NCI-H2029 treated with DMSO at 0.1 percent for 48 hours (cell line): ENCODE measurements at places on chromosomes 5 and 9.

DNA sequence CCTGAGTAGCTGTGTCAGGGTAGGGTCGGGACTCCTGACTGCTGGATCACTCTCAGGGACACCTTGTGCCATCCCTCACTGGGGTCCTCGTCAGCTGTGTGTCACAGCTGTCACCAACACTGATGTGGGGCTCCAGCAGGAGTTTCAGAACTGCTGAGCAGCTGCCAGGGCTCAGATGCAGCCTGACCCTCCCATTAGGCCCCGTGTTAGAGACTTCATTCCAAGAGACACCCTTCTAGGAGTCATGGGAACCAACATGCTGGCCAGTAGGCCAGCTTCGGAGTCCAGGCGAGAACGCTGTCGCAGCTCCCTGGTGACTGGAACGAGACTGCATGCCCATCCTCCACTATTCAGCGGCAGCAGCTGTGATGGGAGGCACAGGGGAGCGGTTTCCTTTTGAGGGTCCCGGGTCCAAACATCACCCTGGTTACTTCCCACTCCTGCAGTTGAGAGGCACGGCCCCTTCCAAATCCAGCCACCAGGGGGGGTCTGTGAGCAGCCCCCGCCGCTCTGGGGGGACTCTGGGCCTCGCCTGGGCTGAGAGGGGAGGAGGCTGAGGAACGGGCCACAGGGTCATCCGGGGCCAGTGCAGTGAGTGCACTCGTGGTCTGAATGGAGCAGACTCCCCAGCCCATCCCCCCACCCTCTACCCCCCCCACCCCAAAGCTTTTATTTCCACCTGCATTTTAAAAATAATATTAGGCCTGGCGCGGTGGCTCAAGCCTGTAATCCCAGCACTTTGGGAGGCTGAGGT lies 12.6 kb upstream of the TCF7 start:
- DNase-seq: no peak

DNA sequence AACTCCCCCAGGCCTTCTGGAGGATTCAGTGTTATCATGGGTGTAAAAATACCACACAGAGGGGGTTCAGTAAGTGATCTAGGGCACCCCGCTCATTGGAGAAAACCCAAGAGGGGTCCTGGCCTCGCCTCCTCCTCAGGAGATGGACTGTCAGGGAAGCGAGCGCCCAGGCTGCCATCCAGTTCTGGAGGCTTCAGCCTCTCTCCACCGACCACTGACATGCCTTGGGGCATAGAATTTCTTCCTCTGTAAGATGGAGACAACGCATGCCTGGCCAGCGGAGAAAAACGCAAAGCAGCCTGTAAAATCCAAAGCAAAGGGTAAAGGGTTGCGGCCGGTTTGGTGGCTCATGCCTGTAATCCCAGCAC lies 165.4 kb downstream of the COL23A1 start:
- DNase-seq: no peak

DNA sequence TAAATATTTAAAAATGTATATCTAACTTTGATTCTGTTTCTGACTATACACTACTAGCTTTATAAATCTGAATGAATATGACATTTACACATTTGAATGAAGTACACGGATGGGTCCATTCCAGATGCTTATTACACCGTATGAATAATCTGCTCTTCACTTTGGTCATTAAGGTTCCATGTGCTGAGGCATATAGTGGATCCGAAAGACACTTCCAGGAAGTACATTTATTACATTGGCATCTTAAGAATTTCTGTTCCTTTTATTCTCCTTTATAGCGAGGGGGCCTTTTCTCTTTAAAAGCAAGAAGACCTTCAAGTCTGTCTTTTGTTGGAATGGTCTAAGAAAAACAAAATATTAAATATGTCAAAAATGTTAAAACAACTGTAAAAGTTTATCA lies 147.6 kb downstream of the AUH start:
- no peak for DNase-seq

- DNase-seq: no peak
Measured at GRCh38 chr5:75509546-75509945, 1.9 kb downstream of the CERT1 start.

GRCh38 chr9:93248386-93249040 lies 64.6 kb downstream of the WNK2 start:
- no peak for DNase-seq

- DNase-seq: no peak
Measured at GRCh38 chr9:95764533-95765319, 110.8 kb upstream of the ERCC6L2 start.

DNA sequence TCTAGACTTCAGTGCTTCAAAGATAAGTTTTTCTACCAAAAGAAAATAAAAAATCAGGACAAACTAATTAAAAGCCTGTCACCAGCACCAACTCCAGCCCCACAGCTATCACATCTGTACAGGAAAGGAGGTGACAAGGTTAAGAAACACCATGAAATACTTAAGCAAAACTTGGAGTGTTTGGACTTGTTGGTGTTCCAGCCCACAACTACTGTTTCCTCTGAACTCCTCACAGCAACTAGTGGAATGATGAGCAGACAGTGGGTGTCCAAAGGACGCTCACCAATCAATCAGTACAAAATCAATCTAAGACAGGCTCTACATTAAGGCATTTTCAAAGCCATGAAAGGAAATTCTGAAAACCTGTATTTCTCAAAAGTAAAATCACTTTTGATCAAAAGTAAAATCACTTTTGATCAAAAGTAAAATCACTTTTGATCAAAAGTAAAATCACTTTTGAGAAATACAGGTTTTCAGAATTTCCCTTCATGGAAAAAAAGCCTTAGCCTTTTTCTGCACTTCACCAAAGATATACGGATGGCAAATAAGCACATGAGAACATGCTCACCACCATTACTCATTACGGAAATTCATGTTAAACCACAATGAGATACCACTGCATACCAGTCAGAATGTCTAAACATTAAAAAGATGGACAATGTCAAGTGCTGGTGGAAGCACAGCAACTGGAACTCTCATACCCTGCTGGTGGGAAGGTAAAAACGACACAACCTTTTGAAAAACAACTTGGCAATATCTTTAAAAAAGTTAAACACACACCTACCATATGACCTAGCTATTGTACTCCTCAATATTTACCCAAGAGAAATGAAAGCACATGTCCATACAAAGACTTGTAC lies 79.7 kb downstream of the MED27 start:
- no peak for DNase-seq

DNA sequence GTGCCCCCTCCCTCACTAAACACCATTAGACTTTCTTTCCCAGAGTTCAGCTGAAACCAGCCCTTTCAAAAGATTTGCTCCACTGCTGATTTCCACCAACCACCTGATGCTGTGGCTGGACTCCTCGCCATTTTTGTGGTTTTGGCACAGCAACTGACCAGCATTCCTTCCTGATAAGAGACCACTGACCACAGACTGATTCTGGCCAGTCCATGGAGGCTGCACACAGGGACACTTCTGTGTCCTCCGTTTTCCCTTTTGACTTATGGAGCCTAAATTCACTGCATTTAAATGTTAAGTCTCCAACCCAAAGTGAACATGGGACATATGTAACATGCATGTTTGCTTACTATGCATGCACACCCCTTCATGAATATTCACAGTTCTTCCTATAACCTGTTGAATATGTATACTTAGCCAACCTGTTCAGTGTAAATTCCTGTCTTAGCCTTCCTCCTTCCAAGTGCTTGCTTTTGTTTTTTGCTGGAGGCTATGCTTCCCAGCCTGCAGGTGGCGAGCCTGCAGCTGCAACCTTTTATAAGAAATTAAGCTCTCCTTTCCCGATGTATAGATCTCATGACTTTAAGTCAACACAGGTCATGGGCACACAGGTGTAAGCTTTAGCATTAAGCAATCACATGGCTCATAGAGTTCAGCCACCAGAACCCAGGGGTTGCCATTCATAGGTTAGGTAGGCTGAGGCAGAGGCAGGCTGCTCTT lies 78.7 kb downstream of the ACTL7B start:
- no peak for DNase-seq

GRCh38 chr5:31581498-31582099 lies 49.5 kb downstream of the C5orf22 start:
- DNase-seq: no peak

DNA sequence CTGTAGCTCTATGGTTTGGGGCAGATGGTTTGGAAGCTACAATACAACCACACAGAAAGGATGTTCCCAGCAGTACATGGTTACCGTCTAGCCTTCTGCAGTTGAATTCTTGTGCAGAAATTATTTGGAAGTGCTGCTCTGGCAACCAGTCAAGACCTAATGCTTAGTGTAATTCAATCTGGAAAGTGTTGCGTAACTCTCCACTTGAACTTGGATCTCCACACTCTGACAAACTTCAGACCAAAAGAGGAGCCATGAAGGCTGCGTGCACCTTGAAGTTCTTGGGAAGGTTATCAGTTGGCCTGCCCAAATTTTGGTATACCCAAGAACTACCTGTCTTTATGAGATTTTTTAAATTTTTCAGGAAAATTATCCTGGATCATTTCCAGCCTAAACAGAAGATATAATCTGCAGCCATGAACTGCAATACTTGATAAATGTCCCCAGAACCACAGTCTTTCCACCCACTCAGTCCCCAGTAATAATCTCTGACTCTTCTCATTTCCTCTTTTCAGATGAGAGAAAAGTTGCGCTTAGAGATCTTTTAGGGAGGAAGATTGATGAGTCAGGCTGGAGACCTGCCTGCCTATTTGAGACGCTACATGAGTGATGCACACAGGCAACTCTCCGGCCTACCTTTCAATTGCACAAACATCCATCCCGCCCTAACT lies 159.9 kb downstream of the FANCC start:
- DNase-seq: no peak

DNA sequence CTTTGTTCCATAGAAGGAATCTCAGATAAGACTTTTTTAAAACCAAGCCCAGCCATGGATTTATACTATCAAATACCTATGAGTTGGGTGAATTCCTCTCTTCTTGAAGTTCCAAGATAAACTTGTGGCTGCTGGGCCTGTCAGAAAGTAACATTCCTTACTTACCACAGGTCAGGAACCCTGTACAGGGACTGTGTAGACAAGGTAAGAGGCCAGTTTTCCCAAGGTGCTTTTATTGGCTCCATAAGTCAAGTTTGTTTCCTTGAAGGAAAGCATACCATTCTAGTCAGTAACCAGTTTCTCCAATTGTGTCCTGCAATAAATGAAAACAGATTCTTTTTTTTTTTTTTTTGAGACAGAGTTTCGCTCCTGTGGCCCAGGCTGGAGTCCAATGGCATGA lies 8.8 kb upstream of the CLTB start:
- DNase-seq: no peak

GRCh38 chr9:35518225-35518821 lies 28.4 kb downstream of the RUSC2 start:
- no peak for DNase-seq

- DNase-seq: no peak
Measured at GRCh38 chr5:111668477-111669414, 88.2 kb downstream of the NREP start.

- no peak for DNase-seq
Measured at GRCh38 chr5:68648944-68649857, 433.6 kb downstream of the PIK3R1 start.

DNA sequence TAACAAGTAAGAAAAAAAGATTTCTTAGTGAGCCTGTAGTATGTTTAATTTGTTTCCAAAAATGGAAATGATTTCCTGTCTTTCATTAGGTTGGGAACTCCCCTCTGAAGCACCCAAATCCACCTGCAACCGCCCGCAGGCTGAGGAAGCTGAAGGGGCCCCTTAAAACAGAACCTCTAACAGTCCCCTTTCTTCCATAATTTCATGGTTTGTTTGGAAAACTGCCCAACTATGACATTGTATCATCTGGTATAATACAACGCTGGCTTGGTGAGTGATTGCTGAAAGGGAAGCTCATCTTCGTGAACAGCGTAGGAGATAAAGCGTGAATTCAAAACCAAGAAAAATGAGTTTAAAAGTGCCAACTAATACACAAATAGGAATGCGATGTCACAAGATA lies 215.5 kb downstream of the FSTL4 start:
- DNase-seq: no peak

GRCh38 chr9:7103771-7104170 lies 346.0 kb downstream of the KDM4C start:
- no peak for DNase-seq

DNA sequence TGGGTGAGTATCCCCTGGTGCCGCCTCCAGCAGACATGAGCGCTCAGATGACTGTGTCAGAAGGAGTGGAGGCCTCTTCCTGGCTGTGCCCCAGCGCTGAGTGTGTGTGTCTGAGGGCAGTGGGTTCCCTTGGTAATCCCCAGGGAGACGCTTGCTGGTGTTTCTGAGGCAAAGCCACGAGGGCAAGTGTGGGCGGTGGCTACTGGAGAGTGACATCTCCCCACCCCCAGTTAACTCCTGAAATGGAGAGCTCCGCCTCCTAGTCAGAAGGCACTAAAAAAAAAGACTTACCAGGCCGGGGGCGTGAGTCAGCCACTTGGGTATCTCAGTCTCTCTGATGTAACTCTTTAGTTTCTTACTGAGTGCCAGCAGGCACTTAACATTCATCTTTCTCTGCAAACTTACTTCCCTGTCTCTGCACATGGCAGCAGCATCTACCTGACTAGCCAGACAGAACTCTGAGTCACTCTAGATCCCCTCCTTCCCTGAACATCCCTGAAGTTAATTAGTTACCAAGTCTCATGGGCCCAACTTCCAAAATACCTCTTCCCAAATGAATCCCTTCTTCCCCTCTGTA lies 19.3 kb downstream of the ORM2 start:
- DNase-seq: no peak

GRCh38 chr9:108083160-108083750 lies 593.7 kb upstream of the KLF4 start:
- peak; percentile 83 for DNase-seq

GRCh38 chr5:56037531-56038010 lies 42.8 kb upstream of the IL6ST start:
- DNase-seq: no peak

DNA sequence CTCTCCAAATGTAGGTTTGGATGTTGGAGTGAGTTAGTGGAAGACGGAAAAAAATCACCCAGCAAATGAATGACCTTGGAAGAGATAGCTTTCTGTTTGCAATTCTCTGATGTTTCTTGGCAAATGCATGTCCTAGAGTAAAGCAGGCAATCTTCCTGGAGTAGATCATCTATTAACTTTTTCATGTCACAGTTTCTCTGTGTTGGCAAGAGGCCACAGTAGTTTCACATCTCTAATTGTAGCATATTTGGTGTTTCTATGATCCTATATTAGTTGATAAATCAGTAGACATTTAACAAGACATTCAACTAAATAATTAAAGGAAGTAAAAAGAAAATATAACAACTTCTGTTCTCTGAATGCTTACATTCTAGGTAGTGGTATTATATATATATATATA lies 138.2 kb upstream of the MINAR2 start:
- DNase-seq: no peak

DNA sequence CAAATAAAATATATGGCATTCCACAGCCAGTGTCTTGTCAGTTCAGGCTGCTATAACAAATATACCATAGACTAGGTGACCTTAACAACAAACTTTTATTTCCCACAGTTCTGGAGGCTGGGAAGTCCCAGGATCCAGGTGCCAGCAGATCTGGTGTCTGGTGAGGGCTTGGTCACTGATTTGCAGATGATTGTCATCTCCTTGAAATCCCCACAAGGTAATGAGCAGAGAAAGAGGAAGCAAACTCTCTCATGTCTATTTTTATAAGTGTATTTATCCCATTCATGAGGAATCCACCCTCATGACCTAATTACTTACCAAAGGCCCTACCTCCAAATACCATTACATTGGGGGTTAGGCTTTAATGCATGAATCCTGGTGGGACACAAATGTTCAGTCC lies 663.2 kb downstream of the TLR4 start:
- no peak for DNase-seq

GRCh38 chr5:132865668-132866341 lies 464 bp downstream of the GDF9 start:
- no peak for DNase-seq

- DNase-seq: no peak
Measured at GRCh38 chr5:76224898-76225297, 141.7 kb downstream of the SV2C start.

- DNase-seq: no peak
Measured at GRCh38 chr9:124084087-124084486, 72.5 kb downstream of the LHX2 start.
